Chondrocyte (in vitro differentiated cells): ENCODE measurements at places on chromosomes 6 and 20. TPM values are rescaled to one million over a fixed set of nuclear protein-coding genes. Genes with fewer than 3 reads are reported as not detected.

DNA sequence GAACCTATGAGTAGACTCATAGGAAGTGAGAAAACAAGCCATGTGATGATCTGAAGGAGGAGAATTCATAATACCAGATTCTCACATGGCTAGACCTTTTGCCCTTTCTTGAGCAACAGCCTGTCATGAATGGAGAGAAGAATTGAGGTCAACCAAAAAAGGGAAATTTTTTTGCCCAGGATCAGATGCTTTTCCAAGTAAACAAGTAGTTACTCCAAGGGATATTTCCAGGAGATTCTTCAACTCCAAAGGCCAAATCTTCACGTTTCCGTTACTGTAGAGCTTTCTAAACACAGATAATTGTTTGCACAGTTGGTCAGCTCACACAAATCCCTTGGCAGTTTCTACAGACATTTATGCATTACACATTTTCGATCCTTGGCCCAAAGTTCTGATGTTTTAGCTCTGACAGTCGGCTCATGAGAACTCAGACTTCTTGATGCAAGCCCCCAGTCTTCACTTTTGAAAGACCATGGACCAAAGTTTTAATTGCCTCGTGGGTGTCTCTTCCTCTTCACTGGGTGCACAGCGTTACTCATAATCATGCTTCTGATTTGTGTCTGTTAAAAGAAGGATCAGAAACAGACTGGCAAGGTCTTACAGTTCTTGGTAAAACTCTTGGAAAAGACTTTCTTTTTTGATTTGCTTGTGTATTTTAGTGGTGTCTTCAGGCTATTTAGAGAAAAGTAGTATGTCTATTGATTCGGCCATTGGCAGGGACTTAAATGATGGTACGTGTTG, 115.0 kb downstream of the TSHZ2 start:
- no peaks in the 10 kb centered on the region for H3K36me3 ChIP-seq
- H3K27me3 ChIP-seq, result no peaks in the 10 kb centered on the region

DNA sequence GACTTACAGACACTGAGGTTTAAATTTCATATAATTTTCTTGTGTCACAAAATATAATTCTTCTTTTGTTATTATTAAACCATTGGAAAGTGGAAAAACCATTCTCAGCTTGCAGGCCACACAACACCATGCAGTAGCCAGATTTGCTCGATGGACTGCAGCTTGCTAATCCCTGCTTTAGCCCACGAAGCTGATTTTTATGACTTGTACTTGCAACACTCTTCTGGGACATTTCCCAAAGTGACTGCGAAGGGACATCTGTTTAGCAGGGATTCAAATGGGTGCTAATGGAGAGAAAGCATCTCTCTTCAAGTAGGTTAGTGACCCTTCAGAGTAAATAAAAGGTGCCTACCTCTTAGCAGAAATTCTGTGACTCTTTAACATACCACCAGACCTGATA, 304.6 kb upstream of the ZFP64 start:
- no peak overlapping the region for H3K4me3 ChIP-seq
- no peak for DNase-seq
- no peaks in the 10 kb centered on the region for H3K27me3 ChIP-seq
- peaks cover 23% of the 10 kb centered on the region for H3K4me1 ChIP-seq
- no peaks in the 10 kb centered on the region for H3K36me3 ChIP-seq

The TMEM170B gene
- 3.6 to 5.1 TPM (median 3.9 TPM) in 3 replicates for total RNA-seq

The OPN5 gene
- not detected in 3 replicates for total RNA-seq

The PKHD1 gene
- not detected in 3 replicates for total RNA-seq

The SMAP1 gene
- 23.8 to 27.2 TPM (median 27.1 TPM) in 3 replicates for total RNA-seq

The PDE7B gene
- total RNA-seq, result 0.05 to 0.41 TPM in 2 of 3 replicates, not detected in the other
